Fibroblast of skin of left quadriceps (primary cell): ENCODE measurements at places on chromosomes 2 and 18.

DNA sequence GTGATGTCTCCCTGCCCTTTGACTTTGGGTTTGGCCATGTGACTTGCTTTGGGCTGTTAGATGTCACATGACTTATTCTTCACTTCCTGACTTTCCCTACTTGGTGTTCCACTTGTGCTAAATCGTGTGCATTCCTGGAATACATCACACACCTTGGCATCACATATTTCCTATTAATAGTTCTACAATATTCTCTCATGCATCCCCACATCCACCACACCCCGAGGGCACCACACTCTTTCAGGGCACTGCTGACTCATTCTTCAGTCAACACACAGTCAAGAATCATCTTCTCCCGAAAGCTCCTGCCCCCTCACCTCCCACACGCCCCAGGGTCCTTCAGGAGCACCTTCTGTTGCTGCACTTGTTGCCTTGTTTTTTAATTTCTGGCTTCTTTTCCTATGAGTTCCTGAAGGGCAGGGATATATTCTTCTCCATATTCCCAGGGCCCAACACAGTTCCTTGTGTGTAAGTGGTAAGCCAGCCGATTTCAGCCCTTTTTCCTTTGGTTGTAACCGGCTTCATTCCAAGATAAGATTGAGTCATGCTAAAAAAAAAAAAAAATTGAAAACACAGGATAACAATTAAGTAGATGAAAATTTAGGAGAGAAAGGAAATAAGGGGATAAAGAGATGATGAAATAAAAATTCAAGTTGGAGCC is 341.4 kb downstream of the SLC4A3 start:
- no peak for DNase-seq

- no peak for DNase-seq
Measured at GRCh38 chr18:79486356-79487182, 90.8 kb downstream of the NFATC1 start.

GRCh38 chr18:35041815-35042387 is 688 bp downstream of the MAPRE2 start:
- DNase-seq = no peak

DNA sequence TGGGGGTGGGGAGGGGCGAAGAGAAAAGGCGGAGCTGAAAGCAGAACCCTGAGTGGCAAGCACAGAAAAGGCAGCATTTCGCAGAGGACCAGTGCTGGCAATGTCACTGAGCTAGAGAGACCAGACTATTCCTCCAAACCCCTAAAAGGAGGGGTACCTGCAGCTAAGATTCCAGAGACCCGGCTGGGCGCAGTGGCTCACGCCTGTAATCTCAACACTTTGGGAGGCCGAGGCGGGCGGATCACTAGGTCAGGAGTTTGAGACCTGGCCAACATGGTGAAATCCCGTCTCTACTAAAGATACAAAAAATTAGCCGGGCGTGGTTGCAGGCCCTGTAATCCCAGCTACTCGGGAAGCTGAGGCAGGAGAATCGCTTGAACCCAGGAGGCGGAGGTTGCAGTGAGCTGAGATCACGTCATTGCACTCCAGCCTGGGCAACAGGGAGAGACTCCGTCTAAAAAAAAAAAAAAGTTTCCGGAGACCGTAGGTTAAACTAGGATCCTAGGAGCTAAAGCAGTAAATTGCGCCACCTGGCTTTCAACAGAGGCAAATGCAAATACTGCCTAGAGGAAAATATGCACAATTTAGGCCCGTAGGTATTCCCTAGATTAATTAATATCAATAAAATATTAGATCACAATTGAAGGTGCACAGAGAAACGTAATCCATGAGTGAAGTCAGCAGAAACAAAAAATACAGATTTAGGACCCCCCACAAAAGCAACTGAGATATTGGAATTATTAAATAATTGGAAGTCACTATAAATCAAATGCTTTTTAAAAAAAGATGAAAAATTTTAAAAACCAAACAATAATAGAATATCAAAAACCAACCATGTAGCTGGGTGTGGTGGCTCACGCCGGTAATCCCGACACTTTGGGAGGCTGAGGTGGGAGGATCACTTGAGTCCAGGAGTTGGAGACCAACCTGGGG is 4.9 kb downstream of the UCN start:
- DNase-seq = peak; percentile 32

DNA sequence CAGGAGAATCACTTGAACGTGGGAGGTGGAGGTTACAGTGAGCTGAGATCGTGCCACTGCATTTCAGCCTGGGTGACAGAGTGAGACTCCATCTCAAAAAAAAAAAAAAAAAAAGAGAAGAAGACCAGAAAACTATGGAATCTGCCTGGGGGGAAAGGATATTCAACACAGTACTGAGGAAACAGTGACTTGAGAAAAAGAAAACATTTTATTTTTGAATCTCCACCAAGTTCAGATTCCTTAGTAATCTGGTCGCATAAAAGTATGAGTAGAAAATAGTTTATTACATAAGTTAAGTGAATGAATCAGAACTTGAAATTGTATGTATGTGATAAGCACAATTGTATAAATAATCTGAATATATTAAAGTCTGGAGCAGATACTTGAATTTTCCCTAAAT is 13.0 kb upstream of the HAT1 start:
- DNase-seq = no peak

DNA sequence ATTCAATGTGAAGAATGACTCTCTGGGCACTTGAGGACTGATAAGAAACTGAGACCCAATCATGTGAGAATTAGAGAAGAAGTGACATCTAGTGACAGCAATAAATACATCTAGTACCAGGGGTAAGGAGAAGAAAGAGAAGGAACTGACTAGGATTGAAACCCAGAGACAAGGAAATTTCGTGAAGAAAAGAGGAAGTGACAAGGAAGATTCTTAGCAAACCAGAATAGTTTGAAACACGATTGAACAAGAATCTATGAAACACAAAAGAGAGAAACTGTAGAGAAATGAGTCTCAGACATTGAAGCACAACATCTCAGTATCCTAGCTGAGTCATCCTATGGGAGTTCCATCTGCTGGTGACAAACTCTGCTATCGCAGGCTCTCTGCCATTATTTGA is 571.9 kb upstream of the PKDCC start:
- no peak for DNase-seq

DNA sequence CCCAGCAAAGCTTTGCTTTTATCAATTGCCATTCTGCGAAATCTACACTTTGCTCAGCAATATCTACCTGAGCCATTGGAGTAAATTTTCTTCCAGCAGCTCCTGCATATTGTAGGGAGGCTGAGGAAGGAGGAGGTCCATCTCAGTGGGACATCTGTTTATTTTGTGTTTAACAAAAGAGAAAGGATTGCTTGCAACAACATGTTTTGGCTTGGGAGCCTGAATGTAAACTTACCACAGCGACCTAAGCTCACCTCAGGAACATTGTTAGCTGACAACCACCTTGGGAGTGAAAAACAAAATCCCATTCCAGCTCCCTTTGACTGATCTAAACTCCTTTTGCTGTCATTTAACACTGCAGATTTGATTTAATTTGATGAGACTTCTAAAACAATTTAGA is 356.1 kb downstream of the SS18 start:
- DNase-seq = no peak

GRCh38 chr2:239927424-239927981 is 97.6 kb downstream of the NDUFA10 start:
- peak; percentile 22 for DNase-seq
